ENCODE measurements at places on chromosomes 12 and 14.

DNA sequence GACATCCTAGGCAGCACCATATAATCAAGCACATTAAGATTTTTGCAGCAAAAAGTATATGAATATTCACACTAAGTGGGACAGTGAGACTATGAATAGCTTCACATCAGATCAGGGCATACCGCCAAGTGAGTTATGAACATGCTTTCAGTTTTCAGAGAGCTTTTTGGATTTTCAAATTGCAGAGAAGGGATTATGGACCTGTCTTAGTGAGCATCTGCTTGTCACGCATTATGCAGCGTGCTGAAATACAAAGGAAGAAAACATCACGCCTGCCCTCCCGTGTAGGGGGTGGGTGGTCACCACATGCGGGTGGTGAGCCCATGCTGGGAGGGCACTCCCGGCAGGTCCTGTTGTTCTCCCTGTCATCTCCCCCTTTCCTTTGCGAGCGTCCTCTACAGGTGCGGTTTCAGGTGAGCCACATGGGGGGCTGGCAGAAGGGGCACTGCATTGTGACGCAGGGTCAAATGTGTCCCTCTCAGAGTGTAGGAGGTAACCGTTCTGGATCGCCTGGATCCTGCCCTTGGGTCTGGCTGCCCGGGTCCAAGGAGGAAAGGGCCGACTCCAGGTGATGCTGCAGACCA, 42.6 kb downstream of the TRAF3 start:
- DNase-seq, result peak; percentile 37

- DNase-seq, result peak; percentile 48
Observed at GRCh38 chr14:59228421-59228820, 40.0 kb downstream of the DAAM1 start.

DNA sequence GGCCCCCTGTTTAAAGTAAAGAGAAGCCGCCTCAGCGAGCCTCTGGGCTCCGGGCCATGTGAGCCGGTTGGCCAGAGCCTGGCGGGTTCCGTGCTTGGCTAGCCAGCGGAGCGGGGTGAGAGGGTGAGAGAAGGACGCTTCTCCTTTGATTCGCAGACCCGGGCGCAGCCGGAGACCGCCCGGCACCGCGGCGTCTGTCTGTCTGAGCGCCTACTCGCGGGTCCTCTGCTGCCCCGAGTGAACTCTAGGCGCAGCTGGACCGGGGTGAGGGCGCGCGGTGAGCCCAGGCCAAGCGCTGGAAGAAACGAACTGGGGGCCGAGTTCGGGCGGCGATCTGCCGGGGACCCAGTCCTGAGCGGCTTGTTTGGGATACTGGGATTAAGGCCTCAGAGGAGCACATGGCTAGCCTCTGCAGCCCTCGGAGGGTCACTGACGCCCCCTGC, 41.4 kb upstream of the TBX5 start:
- DNase-seq, result no peak

DNA sequence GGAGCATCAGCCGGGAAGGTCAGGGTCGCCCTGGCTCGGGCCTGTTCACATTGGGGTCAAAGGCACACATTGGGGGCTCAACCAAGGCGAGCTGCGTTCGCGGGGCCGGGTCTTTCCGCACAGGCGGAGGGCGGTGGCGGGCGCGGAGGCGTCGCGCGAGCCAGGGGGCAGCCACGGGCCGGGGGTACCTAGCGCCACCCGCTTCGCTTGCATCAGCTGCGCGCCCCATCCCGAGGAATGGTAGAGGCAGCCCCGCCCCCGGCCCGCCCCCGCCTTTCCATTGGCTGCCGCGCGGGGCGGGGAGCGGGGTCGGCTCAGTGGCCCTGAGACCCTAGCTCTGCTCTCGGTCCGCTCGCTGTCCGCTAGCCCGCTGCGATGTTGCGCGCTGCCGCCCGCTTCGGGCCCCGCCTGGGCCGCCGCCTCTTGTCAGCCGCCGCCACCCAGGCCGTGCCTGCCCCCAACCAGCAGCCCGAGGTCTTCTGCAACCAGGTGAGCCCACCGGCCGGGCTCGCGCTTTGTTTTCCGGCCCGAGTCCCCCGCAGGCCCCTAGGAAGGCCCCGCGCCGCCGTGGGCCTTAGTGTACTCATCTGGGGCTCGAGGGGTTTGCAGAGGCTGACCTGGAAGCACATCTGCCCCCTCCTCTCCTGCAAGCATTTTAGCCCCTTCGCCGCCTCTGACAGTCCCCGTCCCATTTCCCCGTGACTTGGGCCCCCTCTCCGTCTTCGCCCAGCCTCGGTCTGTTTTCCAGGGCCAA, at the start of gene ALDH2:
Gene ALDH2, plus strand, starts transcription at position 326 of the 754 bp plus-strand sequence. Its CDS starts 50 bp downstream, at position 376.
- DNase-seq, result peak; percentile 70

DNA sequence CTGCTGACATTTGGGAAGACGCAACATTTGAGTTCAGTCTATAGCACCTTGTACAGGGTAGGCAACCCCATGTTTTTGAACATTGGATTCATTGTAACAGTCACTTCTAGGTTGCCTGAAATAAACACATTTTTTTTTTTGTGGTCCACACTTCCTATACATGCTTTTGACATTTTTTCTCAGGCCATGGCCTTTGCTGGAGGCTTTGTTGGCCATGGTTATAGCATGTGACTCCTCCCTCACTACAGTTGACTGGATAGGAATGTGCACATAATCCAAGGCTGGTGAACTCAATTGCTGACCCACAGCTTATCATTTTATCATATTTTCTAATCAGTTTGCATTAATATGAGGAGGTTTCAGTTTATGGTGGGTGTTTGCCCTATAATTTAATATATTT, 60.6 kb downstream of the TMEM117 start:
- DNase-seq, result no peak

DNA sequence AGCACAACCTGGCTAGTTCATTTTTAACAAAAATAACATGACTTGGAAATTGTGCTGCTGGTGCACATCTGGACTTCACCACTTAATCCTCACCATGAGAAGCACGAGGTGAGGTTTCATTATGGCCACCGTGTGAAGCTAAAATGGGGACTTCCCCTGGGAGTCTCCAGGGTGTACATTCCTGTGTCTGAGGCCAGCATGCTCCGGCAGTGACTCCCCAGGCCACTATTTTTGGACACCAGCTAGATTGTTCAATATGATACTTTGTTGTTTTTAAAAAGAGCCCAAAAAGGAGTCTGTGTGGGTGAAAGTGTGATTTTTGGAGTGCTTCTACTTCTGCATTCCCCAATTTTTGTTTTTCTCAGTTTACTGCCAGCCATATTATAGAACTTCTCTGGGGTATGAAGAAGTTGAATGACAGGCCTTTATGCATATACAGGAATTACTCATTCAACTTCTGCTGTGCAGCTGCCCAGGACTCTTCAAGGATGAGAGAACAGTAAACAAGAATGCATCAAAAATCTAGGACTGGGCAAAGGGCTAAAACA, 16.9 kb upstream of the AICDA start:
- DNase-seq, result peak; percentile 17

- DNase-seq, result no peak
Observed at GRCh38 chr12:31029916-31030562, 43.6 kb upstream of the DDX11 start.

GRCh38 chr12:3632754-3633153, 120.2 kb downstream of the CRACR2A start:
- DNase-seq, result no peak

DNA sequence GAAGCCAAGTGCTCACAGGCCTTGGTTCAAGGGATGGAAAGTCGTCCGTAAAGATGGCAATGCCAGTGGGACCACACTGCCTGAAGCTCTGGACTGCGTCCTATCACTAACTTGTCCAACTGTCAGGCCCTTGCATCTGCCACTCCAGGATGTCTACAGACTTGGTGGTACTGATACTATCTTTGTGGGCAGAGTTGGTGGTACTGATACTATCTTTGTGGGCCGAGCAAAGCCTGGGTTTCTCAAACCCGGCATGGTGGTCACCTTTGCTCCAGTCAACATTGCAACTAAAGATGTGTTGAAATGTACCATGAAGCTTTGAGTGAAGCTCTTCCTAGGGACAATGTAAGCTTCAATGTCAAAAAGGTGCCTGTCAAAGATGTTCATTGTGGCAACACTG, 128.4 kb upstream of the SEL1L start:
- no peak for DNase-seq

GRCh38 chr14:68111097-68111852, 291.7 kb downstream of the RAD51B start:
- peak; percentile 24 for DNase-seq

DNA sequence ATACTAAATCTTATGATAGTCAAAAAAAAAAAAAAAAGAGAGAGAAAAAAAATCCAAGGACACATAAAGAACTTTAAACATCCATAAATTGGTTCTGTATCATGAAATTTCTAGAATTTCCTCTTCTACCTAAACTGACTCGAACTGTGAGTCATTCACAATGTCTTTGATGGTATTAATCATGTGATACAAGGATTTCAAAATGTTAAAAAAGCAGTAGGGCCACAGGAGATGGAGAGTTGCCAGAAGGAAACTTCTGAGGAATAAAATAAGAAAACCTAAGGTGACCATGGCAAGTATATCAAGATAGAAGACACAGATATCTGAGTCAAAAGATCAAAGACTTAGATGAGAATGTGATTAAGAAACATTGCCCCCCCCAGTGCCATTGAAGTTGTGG, 1320.9 kb upstream of the FLRT2 start:
- DNase-seq, result no peak

- DNase-seq, result peak; percentile 62
Observed at GRCh38 chr12:68746572-68747180, 700 bp downstream of the SLC35E3 start.

DNA sequence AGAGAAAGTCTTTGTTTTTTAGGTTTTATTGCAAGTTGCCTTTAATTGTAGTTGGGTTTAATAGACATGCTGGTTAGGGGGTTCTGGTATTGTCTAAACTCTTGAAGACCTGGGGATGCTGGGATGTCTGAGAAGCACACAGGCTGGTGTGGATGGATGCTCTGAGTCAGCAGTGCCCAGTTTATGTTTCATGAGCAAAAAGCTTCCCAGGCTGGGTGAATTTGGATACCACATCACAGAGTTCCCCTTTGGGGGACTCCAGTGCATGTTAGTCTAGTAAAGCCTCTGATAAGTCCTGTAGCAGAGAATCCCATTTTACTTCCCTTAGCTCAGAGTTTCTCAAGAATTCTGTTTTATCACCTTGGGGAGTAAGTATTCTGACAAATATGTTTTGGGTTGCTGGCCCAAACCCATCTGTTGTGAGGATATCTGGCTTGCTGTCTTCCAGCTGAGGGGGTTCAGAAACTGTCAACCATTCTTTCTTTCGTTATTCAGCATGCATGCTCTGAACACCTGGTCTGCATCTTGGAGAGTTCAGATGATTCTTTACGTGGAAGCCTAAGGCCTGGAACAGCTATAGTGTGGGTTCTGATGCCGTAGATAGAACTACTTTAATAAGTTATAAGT, 509.1 kb downstream of the VRK1 start:
- DNase-seq, result no peak

GRCh38 chr14:68462683-68463082, 330.2 kb downstream of the ZFP36L1 start:
- DNase-seq, result peak; percentile 42

DNA sequence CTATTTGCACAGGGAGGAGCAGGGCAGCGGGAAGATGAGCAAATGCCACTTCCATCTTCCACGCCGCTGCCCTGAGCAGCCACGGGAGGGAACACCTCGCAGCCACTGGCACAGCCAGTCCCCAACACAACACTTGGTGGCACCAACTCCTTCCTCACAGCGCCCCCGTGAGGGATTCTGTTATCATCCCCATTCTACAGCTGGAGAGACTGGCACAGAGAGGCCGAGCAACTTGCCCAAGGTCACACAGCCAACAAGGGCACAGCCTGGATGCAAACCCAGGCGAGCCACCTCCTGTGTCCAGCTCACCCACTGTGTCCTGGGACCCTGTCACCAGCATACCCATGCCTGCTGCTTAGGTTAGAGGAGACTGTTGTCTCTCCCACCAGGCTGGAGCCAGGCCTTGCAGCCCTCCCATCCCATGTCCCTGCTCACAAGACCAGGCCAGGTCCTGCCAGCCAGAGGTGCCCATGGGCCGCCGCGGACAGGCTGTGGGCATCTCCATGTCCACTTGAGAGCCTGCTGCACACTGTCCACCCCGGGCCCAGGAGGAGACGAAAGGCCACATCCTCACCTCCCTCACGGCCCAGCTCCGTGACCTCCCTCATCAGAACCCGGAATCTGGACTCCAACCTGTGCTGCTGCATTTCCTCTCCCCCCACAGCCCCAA, 57.0 kb downstream of the NCOR2 start:
- DNase-seq, result no peak

GRCh38 chr12:24879644-24880043, 69.3 kb downstream of the BCAT1 start:
- DNase-seq, result no peak

DNA sequence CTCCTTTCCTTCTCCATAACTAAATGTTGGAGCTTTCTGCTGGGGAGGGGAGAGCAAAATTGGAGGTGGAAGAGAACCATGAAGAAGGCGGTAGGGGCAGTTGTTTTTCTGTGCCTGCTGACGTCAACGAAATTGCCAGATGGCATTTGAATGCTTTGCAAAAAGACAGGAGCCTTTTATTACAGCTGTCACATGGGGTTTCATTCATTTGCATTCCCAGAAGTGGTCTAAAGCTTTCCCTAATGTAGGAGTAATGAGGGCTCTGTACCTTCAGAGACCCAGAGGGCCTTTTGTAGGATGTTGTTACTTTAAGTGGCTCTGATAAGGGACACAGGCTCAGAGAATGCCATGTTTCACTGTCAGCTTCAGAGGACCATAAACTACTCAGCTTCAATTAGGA, 107.1 kb upstream of the SLCO1C1 start:
- DNase-seq, result no peak

- DNase-seq, result no peak
Observed at GRCh38 chr12:53068811-53069585, 10.2 kb downstream of the SPRYD3 start.

DNA sequence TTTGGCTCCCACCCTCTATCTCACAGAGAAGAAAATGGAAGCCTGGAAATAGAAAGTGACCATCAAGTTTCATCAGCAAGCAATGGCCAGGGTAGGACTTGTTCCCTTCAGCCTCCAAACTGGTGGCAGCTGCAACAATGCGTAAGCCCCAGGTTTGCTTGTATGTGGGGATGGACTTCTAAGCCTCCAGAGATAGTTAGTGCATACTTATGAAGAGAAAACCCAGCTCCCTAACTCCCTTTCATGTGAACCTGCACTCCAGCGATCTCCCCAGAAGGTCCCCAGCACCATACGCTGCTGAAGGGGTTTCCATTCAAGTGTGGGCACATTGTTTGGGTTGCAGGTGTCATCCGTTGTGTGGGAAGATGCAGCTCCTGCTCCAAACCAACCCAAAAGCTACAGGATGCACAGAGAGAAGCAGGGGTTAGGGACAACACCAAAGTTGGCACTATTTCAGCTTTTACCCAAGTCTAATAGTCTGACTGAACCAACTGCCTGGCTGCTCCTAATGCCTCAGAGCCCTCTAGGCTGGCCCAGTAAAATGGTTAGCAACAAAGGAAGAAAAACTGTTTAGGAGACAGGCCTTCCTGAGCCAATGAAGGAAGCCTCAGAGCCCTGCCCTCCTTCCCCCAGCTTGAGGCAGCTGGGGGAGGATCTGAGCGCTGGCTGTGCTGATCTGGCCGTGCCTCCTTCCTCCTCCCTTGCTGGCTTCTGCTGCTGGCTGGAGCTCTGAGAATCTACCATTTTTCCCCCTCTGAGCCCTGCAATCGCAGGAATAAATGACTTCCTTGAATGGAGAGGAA, 12.3 kb downstream of the ZFP36L1 start:
- DNase-seq, result peak; percentile 54

Data from fibroblast of skin of right quadriceps (primary cell).